Effector CD4-positive, alpha-beta T cell (primary cell): ENCODE measurements at places on chromosomes 6 and 20.

DNA sequence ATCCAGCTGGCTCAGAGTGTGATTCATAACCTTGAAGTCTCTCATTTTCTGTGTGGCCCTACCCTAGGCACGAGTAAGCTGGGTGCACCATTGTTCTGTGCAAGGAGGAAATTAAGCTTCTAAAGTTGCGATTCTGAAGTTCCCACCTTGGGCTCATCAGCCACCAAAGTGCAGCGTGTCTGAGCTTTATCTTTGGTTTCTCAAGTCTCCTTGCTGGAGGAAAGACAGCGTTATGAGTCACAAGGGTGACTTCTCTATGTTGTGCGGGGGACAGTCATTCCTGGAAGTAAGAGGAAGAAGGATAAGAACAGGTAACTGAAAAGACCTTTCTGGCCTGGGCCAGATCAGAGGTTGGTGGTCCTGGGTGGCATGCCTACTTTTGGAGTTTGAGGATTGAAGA lies 16.8 kb downstream of the MRAP2 start:
- DNase-seq = no peak

DNA sequence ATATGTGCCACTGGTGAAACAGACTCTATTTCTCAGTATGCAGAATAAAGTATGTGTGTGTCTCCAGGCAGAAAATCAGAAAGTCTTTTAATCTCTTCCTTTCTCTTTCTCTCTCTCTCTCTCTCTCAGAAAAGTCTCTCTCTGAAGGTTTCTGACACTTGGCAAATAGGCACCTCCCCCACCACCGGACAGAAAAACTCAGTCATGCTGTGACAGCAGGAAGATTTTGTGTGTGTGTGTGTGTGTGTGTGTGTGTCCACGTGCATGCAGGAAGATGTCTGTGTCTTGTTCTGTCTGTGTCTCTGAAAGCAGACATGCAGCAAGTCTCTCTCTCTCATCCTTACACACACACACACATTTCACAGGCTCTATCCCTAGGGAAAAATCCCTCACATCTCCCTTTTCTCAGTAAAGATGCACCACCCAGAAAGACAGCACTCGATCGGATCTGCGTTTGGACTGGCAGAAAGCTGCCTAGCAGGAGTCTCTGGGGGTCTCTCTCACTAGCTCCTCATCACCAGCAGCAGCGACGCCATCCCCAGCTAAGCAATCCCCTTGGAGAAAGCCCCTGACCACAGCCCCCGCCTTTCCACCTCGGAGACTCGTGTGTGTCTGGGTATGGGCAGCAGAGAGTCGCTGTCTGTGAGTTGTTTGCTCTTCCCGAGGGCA lies 98.3 kb downstream of the EDN3 start:
- no peak for DNase-seq

DNA sequence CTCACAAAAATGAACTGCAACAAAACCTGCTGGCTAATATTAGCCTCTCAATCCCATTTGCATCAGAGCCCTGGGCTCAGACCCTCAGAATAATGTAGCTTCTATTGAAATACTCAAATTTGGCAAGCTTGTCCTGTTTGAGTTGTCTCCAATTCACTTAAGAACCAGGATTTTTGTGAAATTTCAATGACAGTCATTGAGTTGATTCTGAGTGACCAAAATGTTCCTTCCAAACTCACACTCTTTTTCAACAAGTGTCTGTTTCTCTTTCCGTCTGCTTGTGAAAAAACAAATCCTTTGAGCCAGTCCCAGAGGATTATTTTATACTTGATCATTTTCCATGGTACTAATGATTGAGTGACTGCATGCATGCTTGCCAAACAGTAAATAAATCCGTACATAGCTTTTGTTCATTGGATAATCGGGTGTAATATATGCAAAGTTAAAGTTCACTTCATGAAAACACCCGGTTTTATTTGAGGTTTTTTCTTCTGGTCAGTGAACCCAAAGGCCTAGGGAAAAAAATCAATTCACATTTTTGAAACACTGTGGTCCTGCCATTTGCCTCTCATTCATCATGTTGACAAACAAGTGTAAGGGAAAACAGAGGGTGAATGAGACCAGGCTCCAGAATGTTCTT lies 16.4 kb upstream of the SLC22A2 start:
- DNase-seq = no peak

GRCh38 chr20:34037121-34037520 lies 43.4 kb downstream of the RALY start:
- DNase-seq = peak; percentile 19

DNA sequence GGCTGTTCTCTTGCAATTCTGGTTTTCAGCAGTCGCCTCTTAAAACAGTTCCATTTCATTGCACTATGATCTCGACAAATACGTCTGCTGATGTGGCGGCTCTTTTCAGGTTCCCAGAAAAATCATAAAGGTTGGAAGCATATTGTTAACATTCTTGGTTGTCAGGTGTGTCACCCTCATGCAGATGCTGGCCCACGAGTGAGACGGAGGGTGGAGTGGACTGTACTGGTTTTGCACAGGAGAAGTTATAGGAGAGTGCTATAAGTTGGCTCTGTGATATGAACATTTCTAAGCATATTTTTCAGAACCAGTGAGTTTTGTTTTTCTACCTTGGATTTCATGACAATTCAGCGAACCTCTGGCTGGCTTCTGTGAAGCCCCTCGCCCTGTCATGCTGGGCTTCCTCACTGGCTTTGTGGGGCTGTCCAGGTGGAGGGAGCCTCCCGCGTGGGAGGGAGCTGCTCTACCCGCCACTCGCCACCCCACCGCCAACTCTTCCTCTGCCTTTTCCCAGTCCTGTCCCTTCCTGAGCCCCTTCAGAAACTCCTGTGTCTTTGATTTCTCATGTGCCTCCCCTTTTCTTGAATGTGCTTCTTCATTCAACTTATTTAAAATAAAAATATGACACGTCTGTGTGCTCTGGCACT lies 10.6 kb downstream of the IRF4 start:
- DNase-seq = no peak

DNA sequence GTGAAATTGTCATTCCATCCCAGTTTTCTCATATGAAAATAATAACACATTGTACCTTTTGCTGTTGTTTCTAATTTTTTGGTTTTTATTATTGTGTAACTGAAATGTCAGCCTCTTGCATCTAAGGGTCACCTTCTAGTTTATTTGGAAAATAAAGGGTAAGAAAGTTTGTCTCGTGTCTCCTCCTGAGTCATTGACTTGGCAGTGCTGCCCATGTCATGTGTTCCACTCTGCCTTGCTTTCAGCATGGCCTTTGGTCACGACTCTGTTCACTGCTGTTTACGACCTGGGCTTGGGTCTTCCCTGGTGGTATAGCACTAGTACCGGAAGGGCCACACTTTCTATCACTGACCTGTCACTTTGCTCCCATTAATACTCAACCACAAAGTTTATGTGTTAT lies 171.4 kb upstream of the RSPO3 start:
- DNase-seq = no peak

GRCh38 chr20:41342474-41343464 lies 2.1 kb downstream of the LPIN3 start:
- DNase-seq = no peak

- DNase-seq = no peak
Observed at GRCh38 chr6:99521633-99522151, 6.5 kb upstream of the USP45 start.

DNA sequence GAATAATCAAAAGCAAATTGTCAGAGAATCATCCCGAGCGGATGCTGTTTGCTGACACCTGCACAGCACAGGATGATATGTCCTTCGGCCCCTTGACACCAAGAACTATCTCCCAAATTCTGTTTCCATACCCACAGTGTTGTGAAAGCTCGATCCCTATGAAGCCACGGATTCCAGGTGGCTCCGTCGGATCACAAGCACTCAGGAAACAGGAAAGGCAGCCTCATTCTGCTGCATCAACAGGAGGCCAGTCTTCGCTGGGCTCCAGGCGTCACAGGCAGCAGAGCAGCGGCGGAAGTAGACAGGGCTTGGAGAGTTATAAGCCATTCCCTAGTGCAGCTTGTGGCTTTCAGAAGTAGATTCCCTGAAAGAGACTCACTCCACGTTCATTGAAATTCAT lies 342.3 kb downstream of the C6orf118 start:
- DNase-seq = no peak

DNA sequence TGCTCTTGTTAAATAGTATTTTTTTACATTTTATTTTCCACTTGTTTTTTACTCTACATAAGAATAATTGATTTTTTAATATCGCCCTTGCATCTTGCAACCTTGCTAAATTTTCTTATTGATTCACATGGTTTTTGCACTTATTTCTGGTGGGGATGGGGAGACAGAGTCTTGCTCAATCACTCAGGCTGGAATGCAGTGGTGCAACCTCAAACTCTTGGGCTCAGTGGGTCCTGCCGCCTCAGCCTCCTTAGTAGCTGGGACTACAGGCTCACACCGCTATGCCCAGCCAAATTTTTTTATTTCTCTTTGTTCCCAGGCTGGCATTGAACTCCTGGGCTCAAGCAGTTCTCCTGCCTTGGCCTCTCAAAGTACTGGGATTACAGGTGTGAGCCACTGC lies 30.3 kb downstream of the LIN28B start:
- no peak for DNase-seq

DNA sequence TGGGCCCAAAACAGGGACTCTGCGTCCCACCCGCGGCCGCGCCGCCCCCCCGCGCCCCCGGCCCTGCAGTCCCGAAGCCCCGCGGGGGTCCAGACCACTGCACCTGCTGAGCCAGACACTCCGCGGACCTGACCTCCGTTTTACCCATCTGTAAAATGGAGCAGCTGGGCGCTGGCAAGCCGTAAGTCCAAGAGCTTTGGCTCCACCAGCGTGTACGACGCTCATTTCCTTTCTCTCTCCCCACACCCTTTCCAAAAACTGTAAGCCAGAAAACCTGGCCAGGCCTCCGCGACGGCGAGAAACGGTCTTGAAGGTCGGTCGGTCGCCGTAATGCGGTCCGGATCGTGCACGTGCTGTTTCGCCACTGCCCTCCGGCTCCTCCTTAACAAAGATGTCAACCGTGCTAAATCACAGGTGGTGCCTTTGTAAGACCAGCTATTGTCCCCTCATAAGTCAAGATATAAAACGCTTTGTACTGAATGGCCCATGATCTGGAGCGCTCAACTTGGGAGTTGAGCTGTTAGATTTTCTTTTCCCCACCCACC lies 7.8 kb upstream of the NR2E1 start:
- no peak for DNase-seq

- peak; percentile 21 for DNase-seq
Observed at GRCh38 chr20:58650181-58650775, 805 bp upstream of the STX16 start.

DNA sequence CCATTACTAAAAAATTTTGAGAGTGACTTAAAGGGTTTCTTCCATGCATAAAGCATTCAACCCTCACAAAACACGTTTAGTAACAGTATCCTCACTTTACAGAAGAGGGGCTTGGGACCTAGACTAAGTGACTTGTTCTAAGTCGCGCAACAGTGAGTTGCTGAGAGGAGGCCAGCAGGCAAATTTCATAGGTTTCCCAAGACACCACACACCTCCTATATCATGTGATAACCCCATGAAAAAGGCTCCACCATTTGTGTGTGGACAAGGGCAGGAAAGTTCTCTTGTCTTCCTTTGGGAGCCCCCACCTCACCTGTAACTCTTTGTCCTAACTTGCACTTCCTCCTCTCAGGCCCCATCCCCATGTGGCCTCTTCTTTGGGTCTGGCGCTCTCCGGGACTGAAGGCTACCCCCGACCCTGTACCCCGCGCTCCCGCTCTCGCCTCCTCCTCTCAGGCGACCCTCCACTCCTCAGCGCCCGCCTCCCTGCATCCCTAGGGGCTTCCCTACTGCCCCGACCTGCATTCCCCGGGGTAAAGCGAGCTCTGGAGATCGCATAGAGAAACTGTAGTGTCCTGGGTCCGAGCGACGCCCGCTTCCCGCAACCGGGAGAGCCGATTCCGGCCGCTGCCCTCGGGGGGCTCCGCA lies 392 bp downstream of the PSMB8 start:
- DNase-seq = no peak

DNA sequence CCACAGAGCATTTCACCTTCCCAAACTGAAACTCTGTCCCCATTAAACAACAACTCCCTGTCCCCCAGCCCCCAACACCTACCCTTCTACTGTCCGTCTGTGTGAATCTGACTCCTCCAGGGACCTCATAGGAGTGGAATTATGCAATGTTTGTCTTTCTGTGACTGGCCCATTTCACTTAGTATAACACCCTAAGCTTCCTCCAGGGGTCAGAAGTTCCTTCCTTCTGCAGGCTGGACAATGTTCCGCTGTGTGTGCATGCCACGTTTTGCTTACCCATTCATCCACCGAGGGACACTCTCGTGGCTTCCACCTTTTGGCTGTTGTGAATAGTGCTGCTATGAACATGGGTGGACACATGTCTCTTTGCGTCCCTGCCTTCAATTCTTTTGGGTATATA lies 37.6 kb upstream of the MPC1 start:
- DNase-seq = no peak

- DNase-seq = no peak
Observed at GRCh38 chr20:22844959-22845358, 190.2 kb upstream of the SSTR4 start.

DNA sequence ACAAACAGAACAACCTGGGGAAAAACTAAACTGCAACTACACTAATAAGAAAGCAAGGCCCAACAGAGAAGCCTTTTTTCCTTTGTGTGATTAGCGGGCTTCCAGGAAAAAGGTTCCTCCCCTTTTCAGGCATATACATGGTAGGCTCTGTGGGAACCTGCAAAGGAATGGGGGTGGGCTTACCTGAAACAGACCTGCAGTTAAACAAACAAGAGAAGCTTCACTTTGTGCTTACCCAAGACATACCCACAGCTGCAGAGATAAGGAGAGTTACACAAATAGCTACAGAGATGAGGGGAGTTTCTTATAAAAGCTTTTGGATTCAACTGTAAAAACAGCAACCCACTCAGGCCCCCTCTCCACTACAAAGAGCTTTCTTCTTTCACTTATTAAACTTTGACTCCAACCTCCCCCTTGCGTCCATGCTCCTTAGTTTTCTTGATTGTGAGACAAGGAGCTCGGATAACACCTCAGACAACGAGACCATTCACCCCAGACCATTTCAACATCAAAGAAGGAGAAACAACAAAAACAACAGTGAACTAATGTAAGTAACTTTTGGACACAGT lies 30.9 kb downstream of the RNF146 start:
- DNase-seq = no peak

- peak; percentile 76 for DNase-seq
Observed at GRCh38 chr6:30325150-30325872, 1.4 kb upstream of the TRIM39 start.
